SW480 (cell line): ENCODE measurements at places on chromosomes 11 and 22.

GRCh38 chr22:40473703-40474102 is 103.3 kb downstream of the SGSM3 start:
- DNase-seq, result no peak

DNA sequence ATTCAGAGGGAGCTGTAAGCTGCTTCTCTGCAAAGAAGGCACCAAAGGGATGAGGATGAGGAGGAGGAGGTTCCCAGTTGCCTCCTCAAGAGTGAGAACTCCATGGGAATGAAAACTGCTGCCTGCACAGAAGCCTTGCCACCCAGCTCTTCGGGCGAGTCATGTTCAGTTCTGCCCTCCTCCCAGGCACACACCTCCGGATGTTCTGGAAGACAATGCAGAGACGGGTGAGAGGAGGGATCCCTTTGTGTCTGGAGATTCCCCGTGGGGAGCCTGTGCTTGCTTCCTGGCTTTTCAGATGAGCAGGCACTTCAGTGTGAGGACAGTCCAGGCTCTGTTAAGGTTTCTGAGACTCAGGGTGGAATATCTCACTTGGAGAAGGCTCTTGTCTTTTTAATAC is 295.6 kb downstream of the DDX10 start:
- DNase-seq, result no peak

DNA sequence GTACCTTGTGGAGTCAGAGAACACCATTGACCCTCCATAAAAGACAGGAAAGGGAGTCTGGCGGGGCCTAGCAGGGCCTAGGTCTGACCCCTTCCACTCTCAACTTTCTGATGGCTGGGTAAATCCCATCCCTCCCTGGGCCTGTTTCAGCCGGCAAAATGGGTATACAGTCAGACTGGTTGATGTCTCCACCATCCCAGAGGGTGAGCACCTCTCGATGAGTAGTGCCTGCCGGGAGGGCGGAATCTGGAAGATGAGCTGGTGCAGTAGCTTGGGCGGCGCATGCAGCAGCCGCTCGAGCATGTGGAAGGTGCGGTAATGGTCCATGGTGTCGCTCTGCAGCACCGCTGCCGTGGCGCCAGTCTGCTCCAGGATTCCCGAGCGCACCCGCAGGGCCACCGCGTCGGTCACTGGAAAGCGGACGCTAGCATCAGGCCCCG is 528 bp downstream of the FIBP start:
- no peak for DNase-seq

DNA sequence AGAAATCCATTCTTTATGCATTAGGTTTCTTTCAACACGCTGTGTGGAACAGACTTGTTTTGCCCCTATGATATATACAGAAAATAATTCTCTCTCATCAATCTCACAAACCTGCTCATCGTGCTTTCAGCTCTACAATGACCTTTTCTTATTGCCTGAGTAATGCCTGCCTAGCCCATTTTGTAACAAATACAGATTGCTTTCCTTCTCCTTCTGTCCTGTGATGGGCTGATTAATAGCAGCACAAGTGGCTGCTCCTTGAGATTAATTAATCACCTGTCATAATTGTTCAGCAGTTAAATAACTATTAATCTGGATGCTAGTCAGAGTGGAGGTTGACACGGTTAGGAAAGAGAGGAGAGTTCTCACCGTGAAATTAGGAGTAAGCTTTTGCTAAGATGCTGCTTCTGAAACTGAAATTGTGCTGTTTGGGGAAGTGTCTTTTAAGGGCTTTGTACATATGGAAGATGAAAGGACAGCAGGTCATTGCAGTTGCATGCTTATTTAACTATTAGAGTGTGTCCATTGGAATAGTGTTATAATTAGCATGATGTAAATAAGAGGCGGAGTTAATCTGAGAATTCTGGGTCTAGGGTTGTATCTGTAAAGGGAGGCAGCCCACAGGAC is 1430.5 kb downstream of the FAM181B start:
- no peak for DNase-seq

DNA sequence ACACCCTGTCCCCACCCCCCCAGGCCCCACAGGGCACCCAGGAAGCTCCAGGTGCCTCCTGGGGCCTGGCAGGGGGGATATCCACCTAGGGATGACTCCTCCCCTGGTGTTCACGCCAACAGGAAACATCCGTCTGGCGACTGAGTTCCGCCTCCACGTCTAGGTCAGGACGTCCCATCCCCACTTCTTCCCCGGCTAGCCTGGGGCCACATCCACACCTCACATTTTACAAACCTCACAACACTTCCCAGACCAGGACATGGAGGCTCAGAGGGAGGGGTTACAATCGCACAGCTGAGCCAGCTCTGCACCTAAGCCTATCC is 21.0 kb downstream of the MAFF start:
- no peak for DNase-seq

- DNase-seq, result no peak
Observed at GRCh38 chr11:34029176-34029575, 22.4 kb upstream of the CAPRIN1 start.

DNA sequence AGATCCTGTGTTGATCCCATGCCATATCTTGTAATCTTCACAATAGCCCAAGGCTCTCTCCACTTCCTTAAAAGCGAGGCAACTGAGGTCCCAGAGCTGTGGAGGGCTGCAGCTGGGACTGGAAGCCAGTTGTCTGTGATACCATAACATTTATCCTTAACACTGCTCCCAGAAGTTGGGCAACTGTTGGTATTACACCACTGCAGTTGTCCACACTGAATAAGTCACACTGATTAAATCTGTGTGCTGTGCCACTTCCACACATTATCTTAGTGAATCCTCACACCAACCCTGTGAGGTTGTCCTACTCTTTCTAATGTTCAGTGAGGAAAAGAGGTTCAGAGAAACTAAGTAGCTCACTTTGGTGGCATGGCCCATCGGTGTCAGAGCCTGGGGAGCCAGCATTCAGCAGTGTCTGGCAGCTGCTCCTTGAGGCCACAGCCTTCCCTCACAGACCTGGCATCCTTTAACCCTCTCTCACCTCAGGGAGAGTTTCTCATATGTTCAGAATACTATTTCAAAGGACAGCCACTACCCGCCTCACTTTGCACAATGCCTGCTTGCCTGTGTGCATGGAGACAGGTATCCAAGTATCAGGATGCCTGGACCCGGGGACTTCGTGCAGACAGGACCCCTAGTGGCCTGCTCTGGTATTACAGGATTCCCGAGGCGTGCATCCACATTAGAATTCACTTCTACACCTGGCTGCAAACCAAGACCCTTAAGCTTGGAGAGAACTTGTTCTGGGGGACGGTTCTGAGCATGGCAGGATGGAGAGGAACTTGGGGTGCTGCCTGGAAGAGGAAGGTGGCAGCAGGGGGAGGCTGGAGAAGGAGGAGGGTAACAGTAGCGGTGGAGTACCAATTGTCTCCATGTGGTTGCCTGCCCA is 221.9 kb upstream of the TBCEL start:
- DNase-seq, result peak; percentile 68

- peak; percentile 61 for DNase-seq
Observed at GRCh38 chr11:43923406-43924111, 18.9 kb upstream of the C11orf96 start.

GRCh38 chr22:46546466-46547178 is 9.2 kb upstream of the CELSR1 start:
- DNase-seq, result peak; percentile 42

DNA sequence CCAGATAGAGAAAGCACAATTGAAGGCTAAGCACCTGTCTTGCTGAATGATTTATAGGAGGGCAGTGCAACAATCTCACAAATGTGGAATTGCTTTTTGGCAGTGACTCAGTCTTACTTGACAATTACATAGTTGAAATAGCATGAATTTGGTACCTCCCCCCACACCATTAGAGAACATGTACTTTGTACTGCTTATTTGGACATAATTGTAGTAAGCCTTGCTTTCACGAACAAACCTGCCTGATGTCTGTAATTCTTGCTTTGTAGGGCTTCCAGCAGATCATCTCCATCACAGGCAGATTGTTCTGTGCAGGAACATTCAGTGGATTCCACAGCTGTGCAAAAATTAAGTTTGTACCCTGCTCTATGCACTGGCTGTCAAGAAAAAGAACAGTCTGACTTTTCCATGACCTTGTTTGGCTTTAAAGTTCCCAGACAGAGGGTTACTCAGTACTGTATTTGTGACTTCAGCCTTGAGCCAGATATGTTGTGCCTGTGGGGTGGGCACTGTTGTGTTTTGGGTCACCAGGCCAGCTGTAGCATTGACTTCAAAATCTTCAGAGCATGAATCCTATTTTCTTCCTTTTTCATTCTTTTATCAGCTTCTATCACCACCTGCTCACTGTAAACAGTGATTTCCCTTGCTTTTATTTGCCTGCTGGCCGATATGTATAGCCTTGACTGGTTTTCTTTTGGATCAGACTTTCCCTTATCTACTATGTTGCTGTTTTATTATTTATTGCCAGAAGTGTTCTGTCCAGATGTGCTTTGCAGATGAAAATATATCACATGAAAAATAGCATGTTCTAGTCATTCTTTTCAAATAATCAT is 941.0 kb upstream of the CHORDC1 start:
- no peak for DNase-seq

DNA sequence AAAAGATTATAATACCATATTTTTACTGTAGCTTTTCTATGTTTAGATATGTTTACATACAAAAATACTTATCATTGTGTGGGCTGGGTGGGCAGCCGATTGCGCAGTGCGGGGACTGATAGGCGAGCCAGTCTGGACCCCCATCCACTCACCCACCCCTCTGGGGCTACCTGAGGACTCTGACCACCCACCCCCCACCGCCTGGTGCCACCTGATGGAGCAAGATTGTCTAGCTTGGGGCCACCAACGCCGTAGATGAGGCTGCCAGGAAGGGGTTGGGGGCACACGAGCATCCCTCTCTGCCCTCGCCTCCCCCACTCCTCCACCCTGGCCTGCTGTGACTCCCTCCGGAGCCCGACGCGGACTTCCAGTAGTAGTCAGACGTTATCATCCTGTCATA is 32.4 kb downstream of the MIF start:
- DNase-seq, result no peak

- no peak for DNase-seq
Observed at GRCh38 chr11:22567759-22568158, 57.9 kb downstream of the FANCF start.

DNA sequence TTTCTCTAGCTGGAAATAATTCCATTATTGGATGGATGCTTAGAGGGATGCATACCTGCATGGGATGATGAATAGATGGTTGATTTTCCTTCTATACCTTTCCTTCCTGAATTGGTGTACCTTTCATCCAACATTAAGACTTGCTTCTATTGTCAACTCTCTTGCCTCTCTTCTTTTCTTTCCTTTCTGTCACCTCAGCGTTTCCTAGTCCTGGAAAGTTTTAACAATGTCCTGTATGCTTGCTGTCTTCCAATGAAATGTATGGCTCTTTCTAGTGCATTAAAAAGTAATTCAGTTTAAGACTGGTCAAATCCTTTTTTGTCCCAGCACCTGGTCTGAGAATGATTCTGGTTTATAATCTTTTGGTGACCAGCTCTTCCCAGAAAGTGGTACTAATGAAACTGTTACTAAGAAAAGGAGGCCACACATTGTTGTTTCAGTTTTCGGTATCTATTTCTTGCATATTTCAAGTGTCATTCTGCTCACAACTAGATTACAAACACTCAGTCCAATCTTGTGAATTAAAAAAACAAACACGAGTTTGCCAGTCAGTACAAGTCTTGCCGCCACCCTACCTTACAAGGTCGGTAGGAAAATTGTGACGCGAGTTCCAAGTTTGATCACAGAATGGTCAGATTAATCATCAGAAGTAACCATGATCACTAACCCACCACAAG is 8.0 kb downstream of the POU2AF1 start:
- no peak for DNase-seq

GRCh38 chr11:64268025-64268892 is 16.2 kb downstream of the BAD start:
- DNase-seq, result peak; percentile 50

GRCh38 chr11:131186629-131187101 is 183.8 kb upstream of the NTM start:
- DNase-seq, result peak; percentile 15

DNA sequence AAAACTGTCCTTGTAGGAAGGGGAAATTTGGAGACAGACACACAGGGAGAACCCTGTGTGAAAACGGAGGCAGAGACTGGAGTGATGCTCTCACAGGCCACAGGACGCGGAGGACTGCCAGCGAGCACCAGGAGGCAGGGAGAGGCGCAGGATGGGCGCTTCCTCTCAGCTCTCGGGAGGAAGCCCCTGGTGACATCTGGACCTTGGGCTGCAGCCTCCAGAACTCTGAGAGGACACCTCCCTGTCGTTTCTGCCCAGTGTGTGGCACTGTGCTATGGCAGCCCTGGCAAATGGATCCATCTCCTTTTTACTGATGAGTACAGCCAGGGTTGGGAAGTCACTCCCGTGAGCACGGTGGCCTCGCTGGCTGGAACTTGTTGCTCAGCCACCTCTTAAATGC is 73.9 kb downstream of the LRRC32 start:
- DNase-seq, result no peak

- peak; percentile 77 for DNase-seq
Observed at GRCh38 chr11:70159627-70160570, 43.2 kb upstream of the FADD start.
